Neural crest cell (in vitro differentiated cells): ENCODE measurements at places on chromosomes 2 and 18.

DNA sequence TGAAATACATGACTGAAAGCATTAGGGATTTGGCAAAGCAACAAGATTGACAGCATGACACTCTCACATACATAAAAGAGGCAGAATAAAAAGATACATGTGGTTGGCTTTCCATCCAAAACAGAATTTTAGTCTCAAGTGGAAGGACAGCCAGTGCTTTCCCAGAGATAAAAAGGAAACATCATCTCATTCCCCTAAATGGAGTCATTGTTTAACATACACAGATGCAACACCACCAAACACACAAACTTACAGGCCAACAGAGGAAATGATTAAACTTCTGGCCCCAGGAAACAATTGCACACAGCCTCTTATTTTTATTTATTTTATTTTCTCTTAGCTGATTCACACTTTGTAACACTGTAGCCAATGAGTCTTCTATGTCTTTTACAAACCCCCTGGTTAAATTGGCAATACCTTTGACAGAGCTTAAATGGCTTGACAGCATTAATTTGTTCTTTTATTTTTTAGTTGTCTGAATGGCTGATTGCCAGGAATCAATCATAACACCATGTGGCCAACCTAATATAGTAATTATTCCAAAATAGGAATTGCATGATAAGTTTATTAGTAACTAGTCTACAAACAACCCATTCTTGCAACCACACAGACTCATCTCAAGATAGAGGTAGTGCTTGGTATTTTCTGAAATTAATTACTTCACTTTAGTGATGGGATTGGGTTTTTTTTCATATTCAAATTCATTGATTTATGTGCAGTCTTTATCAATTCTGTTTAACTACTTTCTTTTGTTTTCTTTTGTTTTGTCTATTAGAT, 190.5 kb downstream of the RND3 start:
- no peak for DNase-seq

DNA sequence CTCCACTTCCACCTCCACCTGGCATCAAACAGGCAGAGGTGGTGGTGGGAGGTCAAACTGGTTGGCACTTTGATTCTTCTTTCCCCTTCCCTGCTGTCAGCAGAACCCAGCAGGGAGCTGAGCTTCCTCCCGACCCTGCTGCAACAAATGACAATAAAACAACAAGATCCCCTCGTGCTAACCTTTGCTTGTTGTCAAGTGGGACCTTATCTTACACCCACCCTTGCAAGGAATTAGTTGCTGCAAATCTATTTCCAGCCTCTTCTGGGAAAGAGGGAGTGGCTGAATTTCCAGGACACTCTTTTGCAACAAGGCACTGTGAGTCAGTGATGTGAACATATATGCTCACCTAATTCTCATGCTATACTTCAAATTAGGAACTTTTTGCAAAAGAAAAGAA, 655.1 kb downstream of the DSC3 start:
- no peak for DNase-seq

GRCh38 chr2:70793450-70793849, 3.0 kb upstream of the FIGLA start:
- DNase-seq, result no peak

GRCh38 chr2:182933629-182934028, 67.2 kb upstream of the FRZB start:
- no peak for DNase-seq

- DNase-seq, result no peak
Observed at GRCh38 chr18:55858661-55859515, 270.9 kb upstream of the TCF4 start.

GRCh38 chr2:22481486-22482259, 903.3 kb upstream of the KLHL29 start:
- no peak for DNase-seq

DNA sequence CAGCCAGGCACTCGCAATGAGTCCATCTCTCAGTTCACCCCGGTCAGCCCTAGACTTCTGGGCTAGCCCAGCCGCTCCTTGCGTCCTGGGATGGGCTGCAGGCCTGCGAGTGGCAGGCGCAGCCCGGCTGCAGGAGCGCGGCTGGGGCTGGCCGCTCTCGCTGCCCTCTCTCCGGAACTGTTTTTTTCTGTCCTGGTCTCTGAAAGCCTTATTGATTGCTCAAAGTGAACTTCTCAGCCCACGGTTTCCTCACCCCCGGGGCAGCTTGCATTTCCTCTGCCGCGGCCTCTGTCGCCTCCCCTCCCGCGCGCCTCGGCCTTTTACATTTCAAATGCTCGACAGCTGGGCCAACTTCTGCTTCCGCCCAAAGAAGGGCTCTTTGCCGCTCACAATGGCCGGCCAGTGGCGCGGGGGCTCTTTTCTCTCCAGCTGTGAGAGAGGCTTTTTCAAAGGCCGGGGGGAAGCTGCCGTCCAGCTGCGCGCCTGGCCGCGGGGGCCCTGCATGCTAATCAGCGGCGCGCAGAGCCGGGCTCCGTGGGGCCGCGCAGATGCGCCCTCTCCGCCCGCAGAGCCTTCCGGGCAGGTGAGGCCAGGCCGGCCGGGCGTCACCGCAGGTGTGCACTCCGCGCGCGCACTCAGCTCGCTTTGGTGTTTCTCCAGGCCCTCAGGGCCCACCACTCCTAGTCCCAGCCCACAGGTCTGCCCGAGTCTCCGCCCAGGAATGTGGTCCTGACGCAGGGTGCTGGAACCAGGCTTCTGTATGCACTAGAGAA, 513.8 kb downstream of the RNF144A start:
- DNase-seq, result peak; percentile 75

GRCh38 chr2:123928358-123928757, 96.7 kb upstream of the CNTNAP5 start:
- no peak for DNase-seq

DNA sequence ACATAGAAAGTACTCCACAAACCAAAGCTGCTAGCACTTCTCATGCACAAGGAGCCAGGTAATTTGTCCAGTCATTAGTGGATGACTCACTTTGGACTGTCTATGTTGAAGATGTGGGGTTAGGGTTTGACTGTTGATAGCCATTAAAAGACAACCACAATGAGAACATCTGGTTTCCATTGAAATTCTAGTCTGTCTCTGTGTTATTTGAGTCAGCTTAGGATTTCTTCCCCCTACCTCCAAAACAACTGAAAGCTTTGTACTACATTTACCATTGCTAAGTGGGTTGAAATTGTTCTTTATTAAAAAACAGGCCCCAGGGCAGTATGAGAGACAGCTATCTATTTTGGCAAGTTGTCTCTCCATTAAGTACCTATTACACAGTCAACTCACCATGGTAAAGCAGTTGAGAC, 50.2 kb upstream of the ANKRD44 start:
- no peak for DNase-seq

DNA sequence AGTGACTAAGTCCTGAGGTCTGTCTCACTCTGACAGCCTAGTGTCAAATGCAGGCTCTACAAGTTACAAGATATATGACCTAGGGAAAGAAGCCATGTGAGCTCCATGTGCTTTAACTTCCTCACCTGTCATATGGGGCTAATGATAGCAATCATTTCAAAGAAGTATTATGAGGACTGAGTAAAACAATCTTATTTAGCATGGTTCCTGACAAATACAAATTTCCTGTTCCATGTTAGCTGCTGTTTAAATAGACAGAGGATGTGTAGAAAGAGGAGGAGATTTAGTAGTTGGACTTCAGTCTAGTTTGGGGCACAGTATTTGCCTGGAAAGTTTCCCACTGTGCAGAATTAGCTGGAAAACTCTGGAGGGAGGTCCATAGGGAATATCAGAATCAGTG, 545.8 kb downstream of the CNTNAP5 start:
- DNase-seq, result no peak
